ENCODE measurements at places on chromosomes 13 and 19. TPM values are rescaled to one million over a fixed set of nuclear protein-coding genes. Genes with fewer than 3 reads are reported as not detected.
A peak's percentile ranks its signal among the peaks of the same experiment; 100 is the strongest.

DNA sequence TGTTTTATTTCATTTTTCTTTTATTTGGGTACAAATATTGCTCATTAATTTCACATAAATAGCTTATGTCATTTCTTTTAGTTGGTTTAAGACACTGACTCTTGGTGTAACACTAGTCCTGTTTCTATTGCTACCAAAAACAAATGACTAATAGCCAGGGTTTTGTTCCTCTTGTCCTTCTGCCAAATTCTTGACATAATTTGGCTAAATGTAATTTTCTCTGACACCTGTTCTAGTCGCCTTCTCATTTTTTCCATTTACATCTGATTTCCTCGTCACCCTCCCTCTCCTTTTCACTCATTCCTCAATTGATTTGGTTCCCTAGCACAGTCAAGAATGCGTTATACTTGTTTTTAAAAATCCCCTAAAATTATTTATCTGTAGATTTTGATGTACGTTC, 1718.7 kb downstream of the EFNB2 start:
- H3K4me3 ChIP-seq: no peak overlapping the region
- no peak overlapping the region for H3K27ac ChIP-seq
- DNase-seq: no peak
- no peaks in the 10 kb centered on the region for H3K27me3 ChIP-seq
- no peaks in the 10 kb centered on the region for H3K4me1 ChIP-seq

DNA sequence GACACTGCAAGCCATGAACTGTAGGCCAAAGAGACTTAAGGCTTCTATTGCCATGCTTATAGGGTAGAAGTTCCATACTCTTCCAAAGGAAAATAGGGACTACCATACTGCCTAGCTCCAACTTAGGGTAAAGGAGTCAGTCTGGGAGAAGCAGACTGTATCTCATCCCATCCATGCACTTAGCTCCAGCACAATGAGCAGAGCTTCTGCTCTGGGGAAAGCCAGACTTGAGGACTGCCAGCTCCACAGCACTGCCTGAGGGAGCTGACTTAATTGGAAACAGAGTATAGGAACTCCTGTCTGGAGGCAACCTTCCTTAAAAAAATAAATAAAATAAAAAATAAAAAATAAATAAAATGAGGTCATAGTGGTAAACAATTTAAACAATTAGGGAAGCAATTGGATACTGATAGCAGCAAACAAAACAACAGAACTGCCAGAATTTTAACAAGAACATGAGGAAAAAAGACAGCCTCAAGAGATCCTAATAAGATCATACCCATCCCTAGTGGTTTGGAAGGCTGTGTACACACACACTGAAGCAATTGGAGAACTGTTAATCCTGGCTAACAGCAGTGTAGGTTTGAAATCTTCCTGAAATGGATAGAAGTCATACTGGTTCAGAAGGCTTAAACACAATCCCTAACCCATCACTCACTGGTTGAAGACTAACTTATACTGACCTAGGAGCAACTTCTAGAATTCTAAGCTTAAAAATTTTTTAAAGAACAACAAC, 550.1 kb downstream of the TBC1D4 start:
- no peak overlapping the region for H3K27ac ChIP-seq
- H3K4me3 ChIP-seq: no peak overlapping the region
- DNase-seq: no peak

DNA sequence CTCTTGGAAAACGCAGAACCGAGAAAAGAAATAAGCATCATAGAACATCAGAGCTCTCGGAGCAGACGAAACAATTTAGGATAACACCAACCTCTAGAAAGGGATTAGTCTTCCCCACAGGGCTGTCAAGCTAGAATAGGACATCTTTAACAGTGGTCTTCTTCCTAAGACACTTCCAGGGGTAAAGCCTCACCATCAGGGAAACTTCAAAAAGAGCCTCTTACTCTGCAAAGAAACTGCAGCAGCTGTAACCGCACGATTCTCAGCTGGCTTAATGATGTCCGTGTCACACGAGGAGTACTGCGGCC, 642 bp downstream of the ZNF571 start:
- DNase-seq: peak; percentile 28
- peaks cover 18% of the 10 kb centered on the region for H3K4me1 ChIP-seq
- H3K27me3 ChIP-seq: no peaks in the 10 kb centered on the region
- H3K4me3 ChIP-seq: peak overlapping the region; percentile 98

DNA sequence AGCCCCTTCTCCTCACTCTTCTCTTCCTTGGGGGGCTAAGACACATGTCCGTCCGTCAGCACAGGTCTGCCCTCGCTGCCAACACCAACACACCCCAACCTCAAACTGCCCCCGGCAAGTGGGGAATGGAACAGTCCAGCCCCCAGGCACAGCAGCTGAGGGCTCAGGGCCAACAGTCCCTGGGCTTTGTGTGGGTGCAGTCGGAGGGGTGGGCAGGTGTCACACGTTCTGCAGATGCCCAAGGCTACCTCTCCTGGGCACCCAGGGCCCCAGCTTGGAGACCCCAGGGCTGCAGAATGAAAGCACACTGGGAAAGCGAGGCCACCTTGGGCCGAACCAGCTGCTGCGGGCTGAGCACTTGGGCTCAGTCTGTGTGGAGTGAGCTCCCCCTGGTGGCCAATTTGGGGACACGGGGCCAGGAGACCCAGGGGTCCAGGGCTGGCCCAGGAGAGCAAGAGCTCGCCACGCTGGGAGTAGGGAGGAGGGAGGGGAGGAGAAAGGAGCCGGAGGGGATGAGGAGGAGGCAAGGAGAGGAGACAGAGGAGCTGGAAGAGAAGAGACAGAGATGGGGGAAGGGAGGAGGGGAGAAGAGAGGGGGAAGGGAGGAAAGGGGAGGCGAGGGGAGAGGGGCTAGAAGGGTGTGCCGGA, 14.0 kb upstream of the ATP8B3 start:
- no peak overlapping the region for H3K27ac ChIP-seq
- peak; percentile 75 for DNase-seq
- H3K4me1 ChIP-seq: peaks cover 8% of the 10 kb centered on the region
- H3K27me3 ChIP-seq: no peaks in the 10 kb centered on the region
- H3K36me3 ChIP-seq: peaks cover 25% of the 10 kb centered on the region

DNA sequence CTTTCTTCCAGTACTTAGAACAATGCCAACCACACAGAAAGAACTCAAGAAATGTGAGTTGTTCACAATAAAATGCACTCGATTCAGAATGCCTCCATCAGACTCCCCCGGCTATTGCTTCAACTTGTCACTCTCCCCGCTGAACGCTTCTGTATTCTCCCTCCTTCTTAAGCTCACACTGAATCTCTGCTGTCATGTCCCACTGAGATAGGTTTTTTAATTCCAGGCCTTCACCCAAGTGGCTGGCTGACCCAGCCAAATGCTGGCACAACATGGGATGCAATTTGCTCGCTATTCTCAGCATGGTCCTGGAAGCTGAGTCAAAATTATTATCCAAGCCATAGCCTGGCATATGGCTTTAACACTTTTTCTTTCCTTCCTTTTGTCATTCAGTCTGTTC, 76.8 kb upstream of the SERP2 start:
- H3K27me3 ChIP-seq: no peaks in the 10 kb centered on the region
- no peak overlapping the region for H3K27ac ChIP-seq
- H3K4me1 ChIP-seq: peaks cover 3% of the 10 kb centered on the region
- no peak for DNase-seq
- no peak overlapping the region for H3K4me3 ChIP-seq

GRCh38 chr19:1501200-1501595, 10.2 kb downstream of the REEP6 start:
- no peak overlapping the region for H3K27ac ChIP-seq
- peaks cover 8% of the 10 kb centered on the region for H3K4me1 ChIP-seq
- DNase-seq: no peak
- no peak overlapping the region for H3K4me3 ChIP-seq

DNA sequence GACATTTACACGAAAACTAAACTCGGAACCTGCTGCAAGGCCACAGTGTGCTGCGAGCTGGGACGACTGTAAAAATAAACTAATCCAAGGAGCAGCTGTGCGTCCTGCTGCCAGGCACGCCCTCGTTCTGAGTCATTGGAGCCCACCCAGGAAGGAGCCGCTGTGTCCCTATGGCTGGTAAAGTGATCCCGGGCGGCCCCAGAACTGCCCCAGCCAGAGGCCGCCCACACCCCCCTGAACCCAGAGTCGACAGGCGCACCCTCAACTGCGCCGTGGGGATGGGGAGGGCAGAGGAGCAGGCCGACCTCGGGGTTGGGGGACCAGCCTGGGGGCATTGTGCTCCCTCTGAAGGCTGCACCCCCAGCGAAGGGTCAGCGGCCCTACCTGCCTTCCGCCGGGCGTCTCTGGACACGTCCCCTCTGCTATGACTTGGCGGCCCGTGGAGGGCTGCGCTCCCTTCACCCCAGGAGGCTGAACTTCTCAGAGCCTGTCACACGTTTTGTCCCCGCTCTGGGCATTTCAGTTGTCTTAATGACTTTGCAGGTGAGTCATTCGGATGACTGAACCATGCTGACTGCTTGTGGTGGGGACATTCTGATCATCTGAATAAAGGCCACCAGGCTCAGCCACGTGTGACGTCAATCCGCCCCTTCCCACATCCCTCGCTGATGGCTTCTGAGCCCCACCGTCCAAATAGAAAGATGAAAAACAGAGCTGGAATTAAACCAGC, 42.7 kb downstream of the ADPRHL1 start:
- no peaks in the 10 kb centered on the region for H3K4me1 ChIP-seq
- no peaks in the 10 kb centered on the region for H3K36me3 ChIP-seq

DNA sequence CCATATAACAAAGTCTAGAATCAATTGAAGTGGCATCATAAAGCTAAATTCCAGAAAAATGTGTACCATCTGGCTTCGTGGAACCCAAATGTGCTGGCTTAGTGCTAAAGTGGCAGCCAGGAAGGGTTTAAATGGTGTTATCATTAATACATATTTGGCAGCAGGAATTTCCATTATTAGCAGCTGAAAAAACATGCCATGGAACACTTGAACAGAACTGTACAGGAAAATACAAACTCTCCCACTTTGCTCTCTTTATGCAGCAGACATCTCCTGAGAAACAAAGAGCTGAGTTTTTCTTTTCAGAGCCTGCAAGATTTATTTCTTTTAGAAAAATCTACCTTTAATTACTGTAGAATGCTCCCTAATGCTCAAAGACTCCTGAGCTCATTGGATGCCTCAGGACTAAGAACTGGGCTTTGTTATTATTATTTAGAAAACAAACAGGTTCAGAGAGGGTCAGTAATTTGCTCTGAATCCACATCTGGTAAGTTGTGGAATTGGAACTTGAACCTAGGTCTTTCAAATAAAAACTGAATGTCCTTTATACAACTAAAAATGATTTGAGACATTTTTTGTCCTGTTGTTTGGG, 179.0 kb downstream of the LACC1 start:
- no peaks in the 10 kb centered on the region for H3K4me1 ChIP-seq
- H3K27me3 ChIP-seq: peaks cover 3% of the 10 kb centered on the region
- no peaks in the 10 kb centered on the region for H3K36me3 ChIP-seq

CYP4F3 gene
- total RNA-seq: not detected

STOML3 gene
- total RNA-seq: not detected

CYP4F11 gene
- total RNA-seq: not detected

NLRP5 gene
- not detected for total RNA-seq

SGCG gene
- total RNA-seq: not detected

POU2F2 gene
- total RNA-seq: 48.9 TPM

All from CD4-positive, CD25-positive, alpha-beta regulatory T cell (primary cell).